ENCODE measurements at places on chromosomes 16 and 17.

- DNase-seq: no peak
These were observed 12.3 kb downstream of the NUPR1 start for GRCh38 chr16:28526201-28527099.

- DNase-seq: no peak
These were observed 65.5 kb downstream of the PLD6 start for GRCh38 chr17:17140590-17140980.

- DNase-seq: no peak
These were observed 238.8 kb downstream of the ZNF423 start for GRCh38 chr16:49617016-49617629.

- no peak for DNase-seq
These were observed 14.1 kb downstream of the TBX2 start for GRCh38 chr17:61413661-61414126.

DNA sequence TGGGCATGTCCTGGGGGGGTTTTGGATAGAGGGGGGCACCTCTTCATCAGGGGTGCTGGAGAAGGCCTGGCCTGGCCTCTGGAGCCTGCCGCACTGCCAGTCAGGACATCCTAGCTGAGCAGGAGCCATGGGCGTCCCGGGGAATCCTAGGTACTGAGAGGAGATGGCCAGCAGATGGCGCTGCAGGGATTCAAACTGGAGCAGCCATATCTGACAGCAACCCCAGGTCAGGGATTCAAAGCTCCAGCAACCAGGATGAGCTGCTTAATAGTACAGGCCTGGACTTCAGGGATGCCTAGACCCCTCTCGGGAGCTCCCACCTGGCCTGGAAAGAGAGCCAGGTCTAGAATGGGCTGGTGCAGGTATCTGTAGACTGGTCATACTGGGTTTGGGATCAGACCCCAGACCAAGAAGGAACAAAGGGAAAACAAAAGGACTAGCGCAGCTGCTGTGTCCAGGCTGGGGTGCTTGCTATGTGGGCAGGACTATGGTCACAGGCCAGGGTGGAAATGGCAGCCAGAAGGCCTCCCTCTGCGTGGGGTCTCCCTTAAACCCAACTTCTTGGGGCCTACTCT, 306.9 kb upstream of the RBFOX1 start:
- DNase-seq: peak; percentile 18

GRCh38 chr16:72744076-72744793, 303.7 kb downstream of the ZFHX3 start:
- no peak for DNase-seq

DNA sequence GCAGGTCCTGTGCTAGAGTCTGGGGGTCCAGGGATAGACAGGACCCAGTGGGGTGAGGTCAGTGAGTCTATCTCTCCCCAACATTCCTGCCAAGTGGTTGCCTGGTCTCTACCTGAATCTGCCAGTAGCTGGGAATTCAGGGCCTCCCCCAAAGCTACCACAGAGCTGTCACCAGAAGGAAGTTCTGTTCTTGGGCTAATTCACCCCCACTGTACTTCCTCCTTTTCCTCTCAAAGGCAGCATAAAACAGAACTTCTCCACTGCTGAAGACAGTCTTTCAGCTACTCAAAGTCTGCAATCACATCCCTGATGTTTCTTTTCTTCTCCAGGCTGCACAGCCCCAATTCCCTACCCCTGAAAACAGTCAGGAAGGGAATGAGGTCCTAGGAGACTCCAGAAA, 8.7 kb downstream of the CAMTA2 start:
- no peak for DNase-seq

- no peak for DNase-seq
These were observed 98.5 kb downstream of the PGS1 start for GRCh38 chr17:78476973-78477372.

GRCh38 chr16:71895679-71896365, 491 bp downstream of the IST1 start:
- no peak for DNase-seq

DNA sequence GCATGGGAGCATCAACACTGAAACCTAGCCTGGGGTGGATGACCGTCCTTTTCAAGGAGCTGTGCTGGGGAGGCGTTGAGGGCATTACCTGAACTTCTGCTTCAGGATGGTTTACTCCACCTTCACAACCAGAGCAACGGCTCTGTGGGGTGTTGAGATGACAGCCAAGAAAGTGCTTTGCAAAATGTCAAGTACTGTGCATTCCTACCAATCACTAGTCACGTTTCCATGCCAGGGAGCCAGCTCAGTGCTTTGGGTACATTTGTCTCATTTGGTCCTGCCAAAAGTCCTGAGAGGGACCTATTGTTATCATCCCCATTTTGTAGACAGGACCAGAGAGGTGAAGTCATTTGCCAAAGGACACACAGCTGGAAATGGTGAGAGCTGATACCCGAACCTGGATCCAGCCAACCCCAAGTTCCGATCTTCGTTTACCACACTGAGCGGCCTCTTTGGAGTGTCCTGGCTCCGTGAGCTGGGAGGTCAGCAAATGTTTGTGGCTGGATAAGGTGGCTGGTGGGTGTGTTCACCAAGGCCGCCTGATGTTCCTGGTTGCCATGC, 61.6 kb downstream of the IRF8 start:
- DNase-seq: no peak

DNA sequence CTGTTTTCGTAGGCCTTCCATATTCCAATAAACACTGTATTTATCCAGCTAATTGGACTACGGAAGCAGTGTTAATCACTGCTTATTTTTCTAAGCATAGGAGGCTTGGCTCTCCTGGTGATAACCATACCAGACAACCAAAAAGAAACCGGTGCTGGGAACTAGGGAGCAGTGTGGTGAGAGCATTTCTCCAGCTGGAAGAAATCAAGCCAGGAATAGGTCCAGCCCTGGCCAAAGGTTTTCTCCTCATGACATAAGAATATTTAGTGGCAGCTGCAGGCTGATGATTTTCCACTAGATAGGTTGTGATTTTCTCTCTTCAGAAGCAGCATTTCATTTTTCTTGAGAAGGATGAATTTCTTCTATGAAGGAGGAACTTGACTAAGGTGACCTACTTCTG, 141.5 kb downstream of the TRIM37 start:
- DNase-seq: no peak

DNA sequence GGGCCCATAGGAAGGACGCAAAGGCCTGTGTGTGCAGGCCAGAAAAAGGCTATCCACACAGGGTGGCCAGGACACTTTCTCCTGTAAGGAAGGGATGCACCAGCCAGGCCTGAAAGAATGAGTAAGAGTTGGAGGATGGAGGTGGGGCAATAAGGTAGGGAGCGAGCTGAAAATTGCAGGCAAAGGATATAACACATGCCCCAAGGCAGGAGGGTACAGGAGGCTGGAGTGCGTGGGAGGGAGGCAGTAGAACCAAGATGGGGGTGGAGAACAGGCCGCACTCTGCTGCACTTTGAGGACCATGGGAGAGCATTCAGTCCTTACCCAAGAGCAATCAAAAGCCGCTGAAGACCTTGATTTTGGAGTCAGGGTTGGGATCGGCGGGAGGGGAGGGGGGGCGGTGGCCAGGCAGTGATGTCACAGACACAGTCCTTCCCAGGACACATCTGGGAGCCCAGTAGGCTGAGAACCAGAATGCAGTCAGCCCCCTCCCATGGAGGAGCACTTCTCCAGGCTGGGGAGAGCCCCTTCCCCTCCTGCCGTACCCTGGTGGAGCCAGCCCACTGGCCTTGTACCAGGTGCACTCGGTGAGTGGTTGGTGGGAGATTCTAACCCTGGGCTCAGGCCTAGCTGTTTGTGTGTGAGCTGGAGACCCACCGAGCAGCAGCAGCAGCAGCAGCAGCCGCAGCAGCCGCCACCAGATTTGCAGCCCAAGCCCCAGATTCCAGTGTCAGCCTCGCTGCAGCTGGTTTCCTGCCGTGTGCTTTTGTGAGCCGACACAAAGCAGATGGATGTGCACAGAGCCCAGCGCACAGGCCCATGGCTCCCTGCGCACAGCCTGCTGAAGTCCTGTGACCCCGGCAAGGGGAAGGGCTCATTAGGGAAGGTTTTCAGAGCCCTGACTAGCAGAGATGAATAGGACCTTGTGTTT, 17.5 kb downstream of the ANKRD40 start:
- DNase-seq: no peak

- DNase-seq: no peak
These were observed 25.1 kb downstream of the SLC7A5 start for GRCh38 chr16:87844120-87844733.

DNA sequence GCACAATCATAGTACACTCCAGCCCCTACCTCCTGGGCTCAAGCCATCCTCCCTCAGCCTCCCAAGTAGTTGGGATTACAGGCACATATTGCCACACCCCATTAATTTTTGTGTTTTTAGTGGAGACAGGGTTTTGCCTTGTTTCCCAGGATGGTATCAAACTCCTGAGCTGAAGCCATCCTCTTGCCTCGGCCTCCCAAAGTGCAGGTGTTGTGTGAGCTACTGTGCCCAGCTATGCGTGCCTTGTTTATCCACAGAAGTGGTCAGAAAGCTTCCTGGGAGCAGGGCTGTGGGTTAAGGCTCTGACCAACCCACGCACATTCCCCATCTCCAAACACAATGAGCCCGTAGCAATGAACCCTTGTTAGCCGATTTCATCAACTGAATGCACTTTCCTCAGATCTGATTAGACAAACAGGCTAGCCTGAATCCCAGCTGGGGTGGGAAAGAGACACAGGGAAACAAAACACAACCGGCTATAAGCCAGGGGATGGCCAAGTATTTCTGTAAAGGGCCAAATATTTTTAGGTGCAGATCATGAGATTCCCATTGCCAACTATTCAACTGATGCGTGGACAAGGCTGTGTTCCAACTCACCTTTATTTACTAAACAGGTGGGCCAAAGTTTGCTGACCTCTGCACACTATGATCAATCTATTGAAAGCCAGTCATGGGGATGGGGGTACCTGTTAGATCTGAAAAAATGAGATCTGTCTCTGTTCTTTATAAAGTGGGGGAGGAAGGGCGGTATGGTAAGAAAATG, 193.6 kb downstream of the CPPED1 start:
- no peak for DNase-seq

DNA sequence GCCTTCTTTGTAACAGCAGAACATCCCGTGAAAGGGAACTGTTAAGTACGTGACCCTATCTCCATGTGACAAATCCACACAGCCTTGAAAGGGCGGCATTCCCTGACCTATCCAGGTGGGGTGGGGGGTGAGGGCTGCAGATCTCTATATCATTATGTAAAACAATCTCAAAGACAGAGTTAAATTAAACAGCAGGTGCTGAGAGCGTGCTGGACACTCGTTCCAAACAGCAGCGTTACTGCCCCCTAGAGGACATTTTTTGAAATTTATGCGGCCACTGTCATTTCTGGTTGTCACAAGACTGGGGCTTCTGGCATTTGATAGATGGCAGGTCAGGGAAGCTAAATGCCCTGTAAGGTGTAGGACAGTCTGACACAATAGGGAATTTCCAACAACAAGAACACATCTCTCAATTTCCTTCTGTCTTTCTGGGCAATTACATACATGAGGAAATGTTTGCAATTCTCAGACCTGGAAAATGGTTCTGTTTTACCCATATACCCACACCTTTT, 6.7 kb upstream of the SLC25A39 start:
- peak; percentile 59 for DNase-seq

DNA sequence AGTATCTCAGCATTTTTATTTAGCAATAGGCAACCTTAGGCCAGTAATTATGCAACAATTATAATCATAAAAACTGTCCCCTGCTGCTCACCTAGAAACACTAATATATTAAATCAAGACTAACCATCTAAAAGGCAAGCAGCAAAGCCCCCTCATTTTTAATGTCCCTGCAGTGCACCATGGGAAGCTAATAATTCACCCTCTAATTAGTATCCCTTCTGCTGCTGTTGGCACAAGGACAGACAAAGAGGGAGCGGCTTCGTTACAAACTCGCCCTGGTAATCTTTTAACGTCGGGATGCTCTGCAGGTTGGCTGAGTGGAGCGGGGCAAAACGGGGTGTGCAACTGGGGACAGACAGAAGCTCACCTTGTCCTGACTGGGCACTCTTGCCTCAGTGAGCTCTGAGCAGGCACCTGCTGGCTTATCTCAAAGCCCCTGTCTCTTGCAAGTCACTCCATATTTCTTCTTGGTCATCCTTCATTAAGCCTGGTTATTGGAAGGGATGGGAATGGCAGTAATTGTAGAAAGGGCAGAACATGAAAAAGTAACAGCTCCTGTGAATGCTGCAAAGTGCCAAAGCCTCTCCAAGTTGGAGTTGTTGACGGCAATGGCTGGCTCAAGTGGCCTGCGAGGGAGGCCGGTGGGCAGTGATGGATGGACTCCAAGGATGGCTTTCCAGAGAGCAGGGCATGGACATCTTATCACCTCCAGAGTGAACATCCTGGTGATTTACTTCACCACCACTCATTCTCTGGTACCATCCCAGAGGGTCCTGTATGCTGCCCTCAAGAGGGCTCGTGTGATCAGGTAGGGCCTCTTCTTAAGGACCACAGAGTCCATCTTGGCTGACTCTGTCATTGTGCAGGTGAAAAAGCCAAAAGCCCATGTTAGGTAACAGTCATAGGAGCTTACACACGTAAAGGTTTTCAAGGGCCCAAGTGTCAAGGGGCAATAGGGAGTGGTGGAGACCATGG, 219.6 kb upstream of the N4BP1 start:
- no peak for DNase-seq

DNA sequence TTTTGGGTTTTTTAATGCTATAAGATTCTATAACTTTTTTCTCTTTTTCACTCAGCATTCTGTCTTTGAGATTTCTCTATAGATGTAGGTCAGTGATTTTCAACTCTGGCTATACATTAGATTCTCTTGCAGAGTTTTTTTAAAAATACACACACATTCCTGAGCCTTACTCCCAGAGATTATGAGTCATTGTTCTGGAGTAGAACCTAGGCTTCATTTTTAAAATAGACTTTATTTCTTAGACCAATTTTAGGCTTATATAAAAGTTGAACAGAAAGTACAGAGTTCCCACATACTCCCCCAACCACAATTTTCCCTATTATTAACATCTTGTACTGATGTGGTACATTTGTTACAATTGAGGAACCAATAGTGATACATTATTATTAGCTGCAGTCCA, 63.3 kb downstream of the CYB561 start:
- no peak for DNase-seq

DNA sequence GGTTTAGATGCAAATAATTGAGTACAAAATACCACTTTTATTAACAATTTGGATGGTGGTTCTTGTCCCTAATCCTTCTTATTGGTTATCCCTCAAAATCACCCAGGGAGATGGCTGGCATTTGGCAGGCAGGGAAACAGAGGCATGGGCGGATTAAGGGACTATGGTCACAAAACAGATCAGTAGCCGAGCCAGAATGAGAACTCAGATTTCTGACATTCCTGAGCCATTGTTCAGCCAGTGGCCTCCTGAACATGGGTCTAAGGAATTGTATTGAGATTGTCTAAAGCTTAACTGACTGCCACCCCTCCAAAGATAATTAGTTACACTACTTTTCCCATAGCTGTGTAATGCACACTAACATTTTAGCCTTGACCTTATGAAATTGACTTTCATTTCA, 88.4 kb downstream of the CHD9NB start:
- no peak for DNase-seq

DNA sequence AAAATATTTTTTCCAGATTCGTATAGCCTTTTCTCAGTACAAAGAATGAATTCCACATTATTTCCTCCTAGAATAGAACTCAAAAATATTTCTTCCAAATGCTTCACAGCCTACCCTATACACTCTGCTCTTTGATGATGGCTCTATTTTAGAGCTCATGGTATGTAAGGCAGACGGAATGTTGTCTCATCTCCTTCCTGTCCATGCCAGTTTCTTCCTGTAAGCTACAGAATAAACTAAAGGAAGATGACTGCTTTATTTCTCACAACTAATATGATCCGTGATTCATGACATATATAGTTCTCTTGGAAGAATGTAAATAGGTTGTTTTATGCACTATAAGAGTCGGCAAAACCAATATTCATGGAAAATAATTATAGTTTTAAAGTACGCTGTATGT, 723.1 kb downstream of the CDH11 start:
- no peak for DNase-seq

- DNase-seq: no peak
These were observed 23.3 kb downstream of the MEAK7 start for GRCh38 chr16:84481051-84481735.

All from activated T-cell treated with anti-CD3 and anti-CD28 coated beads for 48 hours (primary cell).